ENCODE measurements at places on chromosomes 16 and 17.

DNA sequence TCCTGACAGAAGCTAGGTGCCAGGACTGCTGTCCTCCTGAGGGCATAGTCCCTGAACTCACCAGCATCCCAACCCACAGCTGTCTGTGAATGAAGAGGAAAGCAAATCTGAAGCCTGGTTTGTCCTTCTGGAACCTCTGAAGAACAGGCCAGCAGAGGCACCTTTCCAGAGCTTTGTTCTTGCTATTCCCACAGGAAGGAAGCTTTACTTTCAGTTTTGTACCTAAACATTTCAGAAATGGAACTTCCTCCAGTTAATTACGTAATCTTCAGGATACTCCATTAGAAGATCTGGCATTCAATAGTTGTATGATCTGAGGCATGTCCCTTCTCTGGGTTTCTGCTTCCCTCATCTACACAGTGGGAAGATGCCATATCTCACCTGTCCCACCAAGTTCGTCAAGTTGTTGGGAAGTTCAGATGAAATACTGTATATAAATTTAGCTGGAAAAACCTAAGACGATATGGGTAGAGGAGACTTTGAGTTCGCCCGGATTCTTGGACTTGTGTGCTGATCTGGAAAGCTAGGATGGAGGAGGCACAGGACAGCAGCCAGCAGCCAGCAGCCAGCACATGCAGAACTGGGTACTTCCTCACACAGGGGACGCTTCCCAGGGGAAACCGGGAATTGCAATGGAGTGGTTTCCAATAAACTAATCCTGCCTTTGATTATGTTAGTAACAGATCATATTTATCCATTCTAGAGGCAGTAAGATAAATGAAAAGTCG, 22.4 kb downstream of the NXPH3 start:
- DNase-seq: no peak

DNA sequence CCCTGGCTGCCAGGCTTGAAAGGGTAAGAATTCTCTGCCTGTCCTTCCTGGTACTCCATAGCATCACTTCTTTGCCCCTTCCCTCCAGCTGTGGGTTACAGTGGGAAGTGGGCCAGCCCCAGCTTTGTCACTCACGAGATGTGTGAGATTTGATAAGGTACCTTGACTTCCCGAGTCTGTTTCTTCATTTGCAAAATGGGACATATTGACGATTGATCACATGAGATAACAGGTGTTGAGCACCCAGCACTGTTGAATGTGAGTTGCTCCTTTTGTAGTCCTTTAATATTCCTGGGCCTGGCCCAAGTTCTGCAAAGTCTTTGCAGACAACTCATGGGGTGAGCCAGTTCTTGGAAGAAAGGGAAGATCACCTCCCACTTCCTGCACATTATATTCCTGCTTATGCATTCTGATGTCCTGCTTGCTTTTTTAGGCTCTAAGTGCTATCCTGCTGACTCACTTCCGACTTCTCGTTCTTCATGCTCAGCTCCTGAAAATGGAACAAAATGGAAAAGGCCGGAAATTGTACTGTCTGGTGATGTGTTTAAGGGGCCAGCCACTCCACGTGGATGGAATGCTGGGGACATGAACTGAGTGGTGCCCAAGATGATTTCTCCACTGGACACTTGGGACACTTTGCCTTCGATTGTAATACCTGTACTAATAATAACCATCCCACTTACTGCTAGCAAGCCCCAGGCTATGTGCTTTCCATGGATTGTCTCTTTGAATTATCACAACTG, 8.3 kb upstream of the NLK start:
- DNase-seq: peak; percentile 20

DNA sequence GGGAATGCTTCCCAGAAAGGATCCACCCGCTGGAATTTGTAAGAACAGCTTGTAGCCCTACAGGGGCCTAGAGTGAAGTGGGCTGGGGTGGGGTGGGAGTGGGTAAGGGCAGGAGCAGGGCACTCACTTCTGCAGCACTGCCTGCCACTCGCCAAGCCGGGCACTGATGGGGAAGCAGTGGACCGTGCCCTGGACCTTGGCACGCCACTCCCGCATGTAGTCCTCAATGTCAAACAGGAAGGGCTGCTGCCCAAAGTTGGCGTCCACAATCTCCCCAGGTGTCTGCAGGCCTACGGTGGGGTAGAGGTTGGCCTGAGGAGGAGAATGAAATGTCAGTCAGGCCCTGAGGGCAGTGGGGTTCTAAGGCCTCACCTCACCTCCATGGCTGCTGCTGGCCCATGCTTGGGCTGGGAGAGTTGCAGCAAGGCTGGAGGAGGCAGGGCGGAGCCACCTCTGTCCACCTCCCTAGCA, 15.7 kb upstream of the GFOD2 start:
- no peak for DNase-seq

- no peak for DNase-seq
These were observed at the start of gene ALOX12B for GRCh38 chr17:8087075-8087951. TSS of gene ALOX12B (minus strand) at chr17:8087716. CDS start at chr17:8087442, 274 bp downstream.

DNA sequence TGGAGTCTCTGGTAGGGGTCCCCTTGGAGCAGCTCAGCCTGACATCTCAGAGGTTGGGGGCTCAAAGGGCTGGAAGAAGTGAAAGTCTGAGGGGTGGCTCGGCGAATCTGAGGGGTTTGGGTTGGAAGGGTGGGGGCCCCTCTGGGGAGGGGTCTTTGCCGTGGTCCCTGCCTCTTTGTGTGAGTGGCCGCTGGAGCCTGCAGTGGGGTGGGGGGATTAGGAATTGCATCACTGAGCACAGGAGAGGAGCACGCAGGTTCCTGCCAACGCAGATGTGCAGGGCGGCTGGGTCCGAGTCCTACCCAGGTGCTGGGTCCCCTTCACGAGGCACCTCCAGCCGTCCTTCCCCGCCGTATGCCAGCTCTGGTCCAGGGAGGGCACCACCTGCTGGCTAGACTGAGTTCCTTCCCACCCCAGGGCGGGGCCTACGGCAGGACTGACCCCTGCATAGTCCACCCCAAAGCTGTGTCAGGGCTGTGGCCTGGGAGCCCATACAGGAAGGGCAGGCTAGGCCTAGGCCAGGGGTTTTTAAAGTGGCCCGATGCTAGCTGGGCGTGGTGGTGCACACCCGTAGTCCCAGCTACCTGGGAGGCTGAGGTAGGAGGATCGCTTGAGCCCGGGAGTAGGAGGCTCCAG, 9.9 kb downstream of the FMNL1 start:
- no peak for DNase-seq

DNA sequence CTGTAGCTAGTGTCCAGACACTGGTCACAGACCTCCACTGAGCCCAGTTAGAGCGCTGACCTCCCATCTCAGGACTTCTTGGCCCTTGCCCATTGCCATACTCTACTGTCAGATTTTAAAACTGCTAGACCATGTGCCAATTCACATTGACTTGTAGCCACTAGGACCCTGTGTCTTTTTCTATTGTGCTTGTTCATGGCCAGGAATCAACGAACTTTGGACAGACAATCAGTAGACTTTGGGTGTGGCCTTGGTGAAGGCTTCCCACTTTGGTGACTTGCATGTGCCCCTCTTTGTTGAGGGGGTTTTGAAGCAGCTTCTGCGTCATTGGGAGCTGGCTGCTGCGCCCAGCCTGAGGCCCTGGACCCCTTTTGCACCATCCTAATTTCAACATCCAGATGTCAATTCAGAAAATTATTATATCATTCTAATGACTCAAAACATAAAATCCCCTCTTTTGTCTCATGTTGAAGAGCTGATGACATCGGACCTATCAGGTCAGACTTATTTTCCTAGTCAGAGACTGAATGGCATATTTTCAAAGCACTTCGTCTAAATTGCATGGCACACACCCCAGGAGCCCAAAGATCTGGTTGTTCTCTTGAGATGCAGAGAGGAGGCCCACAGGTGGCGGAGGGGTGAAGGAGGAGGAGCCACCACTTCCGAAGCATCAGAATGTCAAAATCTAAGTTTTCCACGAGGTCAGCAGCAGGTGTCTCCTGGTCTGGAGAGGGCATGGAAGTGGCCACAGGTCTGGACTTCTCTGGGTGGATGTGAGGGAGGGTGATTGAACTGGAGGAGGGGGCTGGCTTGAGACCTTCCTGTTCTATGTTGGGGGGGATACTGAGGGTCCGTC, 93.4 kb upstream of the CBX4 start:
- no peak for DNase-seq

- DNase-seq: no peak
These were observed 21.5 kb upstream of the KRT19 start for GRCh38 chr17:41549596-41550039.

GRCh38 chr17:6069539-6070429, at the start of gene WSCD1:
TSS of gene WSCD1 (plus strand) at chr17:6070379. CDS start at chr17:6080659, 10,280 bp downstream.
- no peak for DNase-seq

- no peak for DNase-seq
These were observed 24.4 kb upstream of the DOC2B start for GRCh38 chr17:205817-206216.

GRCh38 chr17:21358682-21359482, 17.3 kb upstream of the KCNJ12 start:
- no peak for DNase-seq

DNA sequence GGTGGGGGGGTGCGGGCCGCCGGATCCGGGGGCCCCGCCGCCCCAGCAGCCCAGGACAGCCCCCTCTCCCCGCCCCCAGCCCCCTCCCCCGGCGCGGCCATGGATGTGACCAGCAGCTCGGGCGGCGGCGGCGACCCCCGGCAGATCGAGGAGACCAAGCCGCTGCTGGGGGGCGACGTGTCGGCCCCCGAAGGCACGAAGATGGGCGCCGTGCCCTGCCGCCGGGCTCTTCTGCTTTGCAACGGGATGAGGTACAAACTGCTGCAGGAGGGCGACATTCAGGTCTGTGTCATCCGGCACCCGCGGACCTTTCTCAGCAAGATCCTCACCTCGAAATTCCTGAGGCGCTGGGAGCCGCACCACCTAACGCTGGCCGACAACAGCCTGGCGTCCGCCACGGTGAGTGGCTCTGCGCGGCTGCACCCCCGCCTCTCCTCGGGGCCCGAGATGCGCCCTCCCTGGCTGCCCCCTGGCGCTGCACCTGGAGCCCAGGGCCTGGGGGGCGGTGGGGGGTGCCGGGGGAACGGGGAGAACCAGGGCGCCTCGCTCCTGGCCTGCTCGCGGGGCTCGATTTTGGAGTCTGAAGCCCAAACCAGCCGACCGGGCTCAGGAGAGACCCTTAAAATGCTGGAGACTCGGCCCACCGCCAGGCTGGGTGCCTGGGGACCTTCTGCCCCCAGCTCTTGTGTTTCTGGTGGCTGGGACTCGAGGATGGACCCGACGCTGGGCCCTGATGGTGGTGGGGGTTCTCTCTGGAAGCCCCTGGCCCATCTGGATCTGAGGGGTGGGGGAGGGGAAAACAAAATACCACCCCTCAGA, 744 bp downstream of the CMIP start:
- no peak for DNase-seq

DNA sequence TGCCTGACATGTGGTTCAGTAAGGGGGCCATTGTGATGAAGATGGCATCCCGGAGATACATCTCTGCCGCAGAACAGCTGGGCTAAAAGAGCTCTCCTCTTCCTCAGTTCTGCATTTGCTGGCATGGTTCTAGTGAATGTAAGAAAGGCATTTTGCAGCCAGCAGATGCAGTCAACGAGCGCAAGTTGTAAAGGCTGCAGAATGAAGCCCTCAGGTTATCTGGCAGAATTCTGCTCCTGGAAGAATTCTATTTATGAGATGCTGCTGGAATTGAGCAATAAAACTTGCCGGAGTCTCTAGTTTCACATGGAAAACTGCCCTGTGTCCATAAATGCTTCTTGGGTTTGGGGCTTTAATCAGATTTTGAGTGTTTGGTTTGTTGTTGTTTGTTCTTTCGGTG, 176.8 kb upstream of the HSBP1 start:
- no peak for DNase-seq
